NCI-H446 (cell line): ENCODE measurements at places on chromosomes 4 and X.

GRCh38 chr4:168334053-168334452 lies 15.5 kb upstream of the DDX60 start:
- DNase-seq = no peak

DNA sequence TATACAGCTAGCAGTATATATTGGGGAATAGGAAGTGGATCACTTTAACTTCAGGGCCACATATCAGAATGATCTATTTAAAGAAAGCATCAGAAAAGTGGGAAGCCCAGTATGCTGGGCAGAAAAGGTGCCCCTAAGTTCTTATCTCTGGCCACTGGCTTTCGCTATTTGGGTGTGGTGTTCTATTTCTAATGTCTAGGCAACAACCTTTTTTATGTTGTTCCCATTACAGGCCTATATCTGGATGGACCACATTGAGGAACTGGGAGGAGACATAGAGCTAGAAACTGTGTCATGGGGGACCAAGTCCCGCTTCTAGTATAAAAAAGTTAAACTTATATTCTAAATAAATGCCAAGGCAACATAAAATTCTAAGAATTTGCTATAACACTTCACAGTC lies 935.6 kb downstream of the PDHA2 start:
- no peak for DNase-seq

DNA sequence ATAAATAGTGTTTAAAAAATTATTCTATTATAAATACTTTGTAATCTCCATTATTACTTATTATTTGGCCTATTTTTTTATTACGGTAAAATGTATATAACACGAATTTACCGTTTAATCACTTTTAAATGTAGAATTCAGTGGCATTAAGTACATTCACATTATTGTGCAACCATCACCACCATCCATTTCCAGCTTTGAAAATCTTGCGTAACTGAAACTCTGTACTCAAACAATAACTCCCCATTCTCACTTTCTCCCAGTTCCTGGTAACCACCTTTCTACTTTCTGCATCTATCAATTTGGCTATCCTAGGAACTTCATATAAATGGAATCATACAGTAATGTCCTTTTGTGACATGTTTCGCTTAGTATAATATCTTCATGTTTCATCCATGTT lies 45.7 kb downstream of the PASD1 start:
- DNase-seq = no peak

DNA sequence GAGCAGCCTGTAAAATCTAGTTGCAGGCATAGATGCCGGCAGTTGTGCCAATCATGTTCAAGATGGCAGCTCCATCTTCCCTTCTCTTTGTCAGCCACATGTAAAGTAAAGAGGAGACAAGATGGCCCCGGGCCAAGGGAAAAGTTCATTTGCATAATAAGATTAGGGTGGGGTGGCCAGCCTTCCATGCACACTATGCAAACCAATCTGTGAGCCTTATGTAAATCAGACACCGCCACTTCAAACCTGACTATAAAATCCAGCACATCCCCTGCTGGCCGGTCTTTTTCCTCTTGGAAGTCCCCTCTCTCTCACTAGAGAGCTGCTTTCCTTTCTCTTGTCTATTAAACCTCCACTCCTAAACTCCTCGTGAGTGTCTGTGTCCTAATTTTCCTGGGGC lies 78.9 kb upstream of the CBR4 start:
- peak; percentile 6 for DNase-seq

DNA sequence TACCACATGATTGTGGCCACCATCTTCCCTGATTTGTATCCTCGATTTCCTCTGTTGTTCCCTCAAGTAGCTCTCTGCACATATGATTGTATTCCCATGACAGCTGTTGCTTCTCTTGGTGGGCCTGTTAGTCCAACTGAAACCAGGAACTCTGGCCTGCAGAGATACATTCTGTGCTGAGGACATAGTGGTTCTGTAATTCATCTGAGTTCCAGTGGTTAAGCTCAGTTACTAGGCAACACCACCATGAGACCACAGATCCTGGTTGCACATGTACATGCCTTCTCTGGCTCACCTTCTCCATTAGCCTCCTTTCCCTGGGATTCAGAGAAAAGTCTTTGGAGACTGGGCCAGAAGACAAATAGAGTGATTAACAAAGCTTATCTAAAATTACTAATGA lies 172.1 kb upstream of the SLC7A11 start:
- DNase-seq = no peak

DNA sequence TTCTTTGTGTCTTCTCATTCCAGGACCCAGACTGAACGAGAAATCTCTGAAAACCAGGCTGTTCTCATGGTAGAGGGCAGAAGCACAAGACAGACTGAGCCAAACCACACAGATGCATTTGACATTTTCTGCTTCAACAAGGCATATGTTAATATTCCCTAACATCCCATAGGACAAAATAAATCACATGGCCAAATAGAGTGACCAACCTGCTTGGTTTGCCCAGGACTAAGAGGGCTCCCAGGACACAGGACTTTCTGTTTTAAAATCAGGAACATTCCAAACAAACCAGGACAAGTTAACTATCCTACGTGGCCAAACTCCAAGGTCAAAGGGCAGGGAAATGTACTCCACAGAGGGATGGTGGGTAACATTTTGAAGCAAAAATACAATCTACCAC lies 11.7 kb downstream of the CTPS2 start:
- DNase-seq = no peak

GRCh38 chrX:72475338-72475737 lies 97.3 kb downstream of the HDAC8 start:
- no peak for DNase-seq

- DNase-seq = no peak
These were observed 106.4 kb downstream of the RAPGEF2 start for GRCh38 chr4:159209249-159209648.

GRCh38 chr4:98470831-98471230 lies 187.6 kb downstream of the TSPAN5 start:
- no peak for DNase-seq

- no peak for DNase-seq
These were observed 30.8 kb downstream of the TRMT44 start for GRCh38 chr4:8471211-8471875.

DNA sequence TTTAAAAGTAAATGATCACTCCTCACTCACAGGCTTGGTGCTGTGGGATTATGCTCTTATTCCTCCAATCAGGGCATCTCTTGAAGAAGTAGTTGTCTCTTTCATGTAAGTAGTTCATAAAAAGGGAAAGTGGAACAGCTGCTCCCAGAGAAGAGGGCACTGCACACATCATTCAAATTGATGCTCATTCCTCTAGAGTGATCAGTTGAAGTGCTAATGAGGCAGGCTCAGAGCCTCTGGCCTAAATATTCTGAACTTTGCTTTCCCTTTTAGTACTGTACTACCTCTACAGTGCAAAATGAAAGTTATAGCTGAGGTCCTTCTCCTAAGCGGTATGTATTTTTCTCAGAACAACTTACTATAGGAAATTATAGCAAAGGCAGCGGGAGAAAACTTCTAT lies 1453.1 kb downstream of the ARAP2 start:
- no peak for DNase-seq

GRCh38 chrX:139224953-139225665 lies 305.4 kb upstream of the F9 start:
- no peak for DNase-seq

DNA sequence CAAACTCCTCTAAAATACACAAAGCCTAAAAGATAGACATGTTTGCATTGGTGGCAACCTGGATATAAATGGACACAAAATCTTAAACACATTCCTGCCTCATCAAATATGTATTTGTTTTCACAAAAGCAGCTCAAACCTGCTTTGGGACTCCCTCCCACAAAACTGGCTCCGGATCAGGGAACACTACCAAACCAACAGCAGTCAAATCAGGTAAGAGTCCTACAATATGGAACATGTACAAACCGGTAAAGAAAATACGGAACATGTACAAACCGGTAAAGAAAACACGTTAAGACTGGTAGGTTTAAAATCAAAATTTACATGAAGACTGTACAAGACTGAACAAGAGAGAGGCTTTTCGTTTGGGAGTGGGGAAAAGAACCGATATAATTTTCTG lies 4.3 kb downstream of the AMTN start:
- DNase-seq = no peak

GRCh38 chr4:168265327-168265726 lies 53.2 kb downstream of the DDX60 start:
- no peak for DNase-seq

GRCh38 chr4:123068081-123068480 lies 145.7 kb upstream of the NUDT6 start:
- DNase-seq = no peak
